ENCODE measurements at places on chromosomes 1 and 21.
A peak's percentile ranks its signal among the peaks of the same experiment; 100 is the strongest.

DNA sequence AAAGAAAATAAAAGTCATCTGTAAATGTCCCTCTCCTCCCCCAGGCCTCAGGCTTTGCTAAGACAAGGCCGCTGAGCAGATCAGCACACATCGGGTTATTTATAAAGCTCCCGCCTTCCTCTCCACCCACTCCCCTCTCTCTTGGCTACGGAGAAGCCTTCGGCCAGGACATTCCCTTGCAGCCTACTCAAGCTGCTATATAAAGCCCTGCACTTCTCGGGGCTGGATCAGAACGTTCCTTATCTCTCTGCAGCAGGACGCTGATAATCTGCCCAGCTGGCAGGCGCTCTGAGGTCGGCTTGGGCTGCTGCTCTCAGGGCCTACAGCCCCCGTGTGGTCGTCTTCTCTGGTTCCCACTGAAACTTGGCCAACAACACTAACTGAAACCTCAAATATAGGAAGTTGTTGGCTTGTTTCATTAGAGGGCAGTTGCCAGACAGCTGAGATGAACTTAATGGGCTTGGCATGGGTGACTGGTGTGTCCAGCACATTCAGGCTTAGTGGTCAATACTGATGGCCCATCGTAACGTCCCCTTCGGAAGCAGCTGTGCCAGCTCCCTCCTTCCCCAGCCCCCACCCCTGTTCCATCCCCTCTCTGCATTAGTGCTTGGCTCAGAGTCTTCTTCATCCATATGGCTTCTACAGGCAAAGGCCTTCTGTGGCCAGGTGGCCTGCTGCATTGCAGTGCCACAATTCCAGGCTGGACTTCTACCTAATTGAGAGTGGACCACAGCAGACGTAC, 64.6 kb downstream of the IER5 start:
- DNase-seq, result no peak

GRCh38 chr1:227541796-227542152, 21.6 kb upstream of the ZNF678 start:
- no peak for DNase-seq

- DNase-seq, result no peak
Observed at GRCh38 chr1:151222130-151222529, 23.8 kb downstream of the PIP5K1A start.

GRCh38 chr1:7258589-7259135, 473.4 kb downstream of the CAMTA1 start:
- DNase-seq, result no peak

- no peak for DNase-seq
Observed at GRCh38 chr1:43455213-43455889, 1.6 kb upstream of the HYI start.

DNA sequence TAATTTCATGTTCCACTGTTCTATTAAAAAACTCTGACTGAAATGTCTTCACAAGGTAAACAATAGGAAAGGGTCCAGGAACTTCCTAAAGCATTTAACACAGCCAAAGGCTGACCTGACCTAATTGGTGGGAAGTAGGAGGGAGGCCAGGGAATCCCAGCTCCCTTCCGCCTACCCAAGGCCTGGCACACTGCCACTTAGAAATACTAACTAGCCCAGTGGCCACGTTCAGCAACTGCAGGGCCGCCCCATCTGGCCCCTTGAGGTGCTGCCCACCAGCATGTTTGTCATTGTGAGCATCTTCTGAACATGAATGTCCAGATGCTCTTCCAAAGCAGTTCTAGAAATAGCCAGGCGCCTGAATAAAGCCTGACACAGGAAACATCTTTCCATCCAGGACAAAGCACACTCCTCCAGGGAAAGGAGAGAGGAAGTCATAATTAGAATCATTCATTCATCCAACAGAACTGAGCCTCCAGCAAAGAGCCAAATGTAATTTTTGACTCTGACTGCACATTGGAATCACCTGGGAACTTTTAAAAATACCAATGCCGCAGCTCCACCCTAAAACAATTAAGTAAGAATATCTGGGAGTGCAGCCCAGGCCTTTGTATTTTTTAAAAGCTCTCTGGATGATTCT, 44.6 kb upstream of the BCL9 start:
- DNase-seq, result no peak

- DNase-seq, result no peak
Observed at GRCh38 chr1:220370041-220370700, 97.9 kb upstream of the RAB3GAP2 start.

- peak; percentile 48 for DNase-seq
Observed at GRCh38 chr1:26317612-26318337, at the start of gene CD52. CD52 (plus strand) TSS chr1:26317958; CDS start chr1:26318018, 60 bp downstream.

DNA sequence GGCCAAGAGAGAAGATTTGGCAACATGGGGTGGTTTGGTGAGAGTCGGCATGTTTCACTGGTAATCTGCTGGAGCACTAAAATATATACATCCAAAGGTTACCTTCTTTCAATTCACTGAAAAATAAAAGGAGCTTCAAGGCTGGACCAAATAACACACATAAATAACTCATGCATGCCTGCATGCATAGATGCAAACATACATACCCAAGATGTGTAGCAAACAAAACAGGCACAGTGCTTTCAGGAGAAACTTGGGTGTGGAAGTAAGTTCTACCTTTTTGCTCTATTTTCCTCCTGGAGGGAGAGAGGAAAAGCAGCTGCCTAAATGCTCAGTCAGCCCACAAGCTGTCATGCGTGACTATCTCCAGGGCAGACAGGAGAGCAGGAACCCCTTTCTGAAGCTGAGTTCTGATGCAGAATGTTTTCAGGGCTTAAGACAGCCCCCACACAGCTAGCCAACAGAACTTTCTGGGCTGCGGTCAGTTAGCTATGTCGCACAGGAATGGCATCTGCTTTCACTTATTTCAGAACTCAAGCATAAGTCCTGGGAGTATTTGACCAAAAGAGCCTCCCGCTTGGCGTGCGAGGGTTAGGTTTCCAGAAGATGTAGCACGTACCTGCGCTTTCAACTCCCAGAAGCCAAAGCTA, 166.2 kb downstream of the TOMM20 start:
- no peak for DNase-seq
